RCC 7860 (cell line): ENCODE measurements at places on chromosomes 5 and 9.

DNA sequence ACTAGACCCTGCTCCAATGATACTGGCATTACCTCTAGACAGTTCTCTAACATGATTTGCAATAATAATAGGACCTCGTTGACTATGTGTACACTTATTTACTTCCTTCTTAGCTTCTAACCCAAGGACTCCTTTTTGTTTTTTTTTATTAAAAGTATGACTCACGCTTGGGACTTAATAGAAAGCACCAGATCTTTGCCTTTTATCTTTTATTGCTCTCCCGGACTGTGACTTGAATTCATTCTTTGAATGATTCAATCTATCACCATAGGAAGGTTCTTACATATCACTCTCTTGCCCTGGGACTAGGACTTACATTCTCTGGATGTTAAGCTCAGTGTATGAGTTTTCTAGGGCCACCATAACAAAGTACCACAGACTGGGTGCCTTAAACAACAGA is 9.0 kb downstream of the C9 start:
- DNase-seq: no peak

- no peak for DNase-seq
Observed at GRCh38 chr5:18517641-18518380, 883.6 kb downstream of the TAF11L14 start.

- peak; percentile 34 for DNase-seq
Observed at GRCh38 chr5:2149195-2149539, 266.4 kb upstream of the IRX4 start.

DNA sequence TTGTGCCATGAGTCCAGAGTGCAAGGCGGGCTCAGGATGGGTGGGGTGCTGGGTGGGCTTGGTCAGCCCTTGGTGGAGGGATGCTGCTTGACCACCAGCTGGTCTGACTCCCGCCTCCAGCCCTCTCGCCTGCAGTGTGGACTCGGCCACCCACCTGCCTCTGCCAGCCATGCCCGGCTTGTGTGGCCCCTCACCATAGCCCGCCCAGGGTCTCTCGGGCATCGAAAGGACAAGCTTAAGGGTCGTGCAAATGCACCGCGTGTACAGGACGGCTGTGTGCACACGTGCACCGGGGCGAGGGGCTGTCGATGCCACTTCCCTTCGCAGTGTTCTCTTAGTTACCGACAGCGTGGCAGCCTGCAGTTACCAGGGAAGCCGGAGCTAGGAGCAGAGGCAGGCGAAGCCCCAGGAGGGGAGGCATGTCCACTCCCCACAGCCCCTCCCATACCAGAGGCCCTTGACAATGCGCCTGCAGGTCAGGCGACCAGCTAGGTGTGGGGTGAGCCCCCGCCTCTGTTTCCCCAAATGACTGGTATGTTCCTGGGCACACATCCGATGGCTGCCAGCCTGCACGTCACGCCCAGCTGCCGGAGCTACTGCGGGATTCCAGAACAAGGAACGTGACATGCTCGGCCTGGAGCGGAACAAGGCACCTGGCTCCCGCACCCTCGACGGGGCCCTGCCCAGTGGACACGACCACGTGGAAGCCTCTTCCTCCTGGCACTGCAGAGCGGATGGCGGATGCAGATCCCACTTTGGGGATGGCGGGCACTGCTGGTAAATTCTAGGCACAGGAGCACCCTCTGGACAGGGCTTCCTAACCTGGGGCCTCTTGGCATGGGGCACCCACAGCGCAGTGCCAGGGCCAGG is 7.8 kb downstream of the LCN9 start:
- no peak for DNase-seq

GRCh38 chr9:14531341-14532269 is 161.6 kb downstream of the ZDHHC21 start:
- DNase-seq: no peak

- no peak for DNase-seq
Observed at GRCh38 chr9:101138509-101138908, 110.0 kb downstream of the PLPPR1 start.

- DNase-seq: no peak
Observed at GRCh38 chr5:165425594-165425993, 1920.2 kb downstream of the MAT2B start.
